ENCODE measurements at places on chromosomes 6 and 20.

DNA sequence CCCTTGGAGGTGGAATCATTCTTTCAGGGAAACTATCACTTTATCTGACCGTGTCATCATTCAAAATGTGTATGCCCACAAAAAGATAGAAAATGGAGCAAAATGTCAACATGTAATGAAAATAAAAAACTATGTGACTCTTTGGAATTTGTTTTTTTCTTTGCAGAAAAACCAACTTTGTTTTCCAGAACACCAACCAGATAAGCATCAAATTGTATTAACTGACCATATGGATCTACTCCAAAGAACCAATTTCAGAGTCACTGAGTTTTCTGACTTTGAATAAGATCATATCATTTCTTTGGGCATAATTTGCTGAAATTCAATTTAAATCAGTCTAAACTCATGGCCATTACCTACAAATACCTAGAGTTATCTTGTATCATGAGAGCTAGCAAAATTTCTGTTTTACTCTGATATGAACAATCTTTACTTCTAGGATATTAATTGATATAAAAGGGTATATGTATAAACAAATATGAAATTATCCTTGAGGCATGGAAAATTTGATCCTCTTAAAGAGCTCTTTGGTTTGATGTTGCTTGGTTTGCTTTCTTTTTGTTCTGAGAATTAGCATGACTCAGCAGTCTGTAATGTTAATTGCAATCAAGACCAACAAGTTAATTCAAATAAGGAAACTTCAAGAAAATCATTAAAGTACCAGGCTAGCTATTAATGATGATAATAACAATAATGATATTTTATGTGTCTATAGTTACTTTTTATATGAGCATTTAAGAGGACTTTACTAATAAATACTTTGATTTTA lies 444.4 kb upstream of the MARCKS start:
- DNase-seq: no peak

DNA sequence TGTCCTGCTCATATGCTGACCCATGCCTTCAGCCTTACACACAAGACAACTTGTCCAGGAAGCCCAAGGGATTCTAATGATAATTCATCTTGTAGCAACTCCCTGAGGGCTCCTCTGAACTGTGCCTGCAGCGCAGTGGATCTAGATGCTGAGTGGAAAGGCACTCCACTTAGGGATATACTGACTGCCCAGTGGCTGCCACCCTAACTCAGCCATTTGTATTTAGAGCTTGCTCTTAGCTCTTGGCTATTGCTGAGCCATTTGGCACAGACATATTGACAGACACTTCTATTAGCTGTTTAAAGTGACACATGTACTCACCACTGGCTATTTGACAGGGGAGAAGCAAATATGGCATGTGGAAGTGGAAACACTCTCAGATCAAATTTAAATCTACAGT lies 278.3 kb upstream of the SGK1 start:
- DNase-seq: no peak

GRCh38 chr6:145405006-145405551 lies 330.2 kb downstream of the EPM2A start:
- no peak for DNase-seq

DNA sequence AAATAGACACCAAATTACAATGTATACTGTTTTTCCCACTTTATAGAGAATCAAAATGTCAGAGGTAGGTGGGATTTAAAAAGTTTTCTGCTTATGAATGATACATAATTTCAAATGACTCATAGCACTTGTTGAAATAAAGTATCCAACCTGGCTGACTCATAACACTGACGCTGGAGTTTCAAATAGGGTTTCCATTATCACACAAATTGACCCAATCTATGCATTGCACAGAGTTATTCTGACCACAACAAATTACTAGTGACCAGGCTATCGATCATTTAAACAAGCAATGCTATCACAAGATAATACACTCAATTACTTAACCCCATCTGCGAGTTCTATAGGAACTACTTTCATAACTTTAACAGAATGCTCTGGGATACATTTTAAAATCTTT lies 31.9 kb upstream of the PRELID3B start:
- peak; percentile 10 for DNase-seq

GRCh38 chr6:139402876-139403386 lies 28.5 kb upstream of the CITED2 start:
- DNase-seq: peak; percentile 79

- DNase-seq: peak; percentile 98
Measured at GRCh38 chr6:111564482-111564945, 41.2 kb downstream of the TRAF3IP2 start.

GRCh38 chr6:138004430-138005287 lies 102.6 kb downstream of the PERP start:
- DNase-seq: peak; percentile 29

DNA sequence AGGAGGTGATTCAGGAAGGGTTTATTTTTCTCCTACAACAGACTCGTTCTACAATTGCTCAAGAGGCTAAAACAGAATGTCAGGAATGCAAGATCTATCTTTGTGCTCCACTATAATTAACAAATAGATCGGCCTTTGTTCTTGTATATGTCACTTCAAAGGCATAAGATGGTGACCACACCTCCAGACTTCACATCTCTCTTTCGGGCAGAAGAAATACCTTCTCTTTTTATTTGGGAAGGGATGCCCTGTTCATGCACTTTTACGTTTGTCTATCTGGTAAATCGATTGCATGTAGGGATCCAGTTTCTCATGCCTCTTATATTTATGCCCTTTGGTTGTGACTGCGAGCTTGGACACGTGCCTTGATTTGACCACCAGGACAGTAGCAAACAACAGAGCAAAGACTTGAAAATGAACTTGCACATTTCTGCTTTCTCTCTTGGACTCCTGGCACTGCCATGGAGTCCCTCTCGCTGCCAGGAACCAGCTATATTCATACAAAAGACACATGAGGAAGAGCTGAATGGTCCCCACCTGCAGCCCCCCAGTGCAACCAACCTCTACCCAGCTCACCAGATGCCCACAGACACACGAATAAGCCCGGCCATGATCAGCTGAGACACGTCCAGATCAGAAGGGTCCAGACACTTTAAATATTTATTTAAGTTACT lies 219.8 kb upstream of the STXBP5 start:
- DNase-seq: no peak

- no peak for DNase-seq
Measured at GRCh38 chr6:90294614-90294988, 2.0 kb downstream of the BACH2 start.

All from kidney capillary endothelial cell (primary cell).